ENCODE measurements at places on chromosomes 13 and 19.

- no peak for DNase-seq
Observed at GRCh38 chr19:883661-884211, 9.3 kb downstream of the MED16 start.

DNA sequence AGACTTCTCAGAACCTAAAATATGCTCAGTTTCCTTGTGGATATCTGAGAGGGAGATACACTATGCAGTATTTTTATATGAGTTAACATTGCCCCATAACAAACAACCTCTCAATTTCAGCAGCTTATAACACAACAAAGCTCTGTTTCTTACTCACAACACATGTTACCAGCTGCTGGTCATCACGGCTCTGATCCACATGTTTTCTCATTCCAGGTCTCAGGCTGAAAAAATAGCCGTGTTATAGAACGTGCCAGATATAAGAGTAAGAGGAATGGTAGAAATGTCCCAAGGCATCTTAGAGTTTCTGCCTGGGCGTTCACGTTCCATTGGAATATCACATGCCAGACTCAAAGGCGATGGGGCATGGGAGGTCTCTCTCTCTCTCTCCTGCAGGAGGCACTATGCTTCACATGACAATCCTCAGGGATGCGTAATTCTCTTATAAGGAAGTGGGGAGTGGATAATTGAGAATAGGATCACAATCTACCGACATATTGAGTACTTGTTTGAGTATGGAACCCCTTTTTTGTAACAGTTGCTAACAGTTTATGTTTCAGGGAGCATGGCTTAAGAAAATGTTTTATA lies 246.6 kb downstream of the NHLRC3 start:
- peak; percentile 25 for DNase-seq

GRCh38 chr19:33580645-33581037 lies 41.1 kb upstream of the CHST8 start:
- peak; percentile 9 for DNase-seq

- peak; percentile 85 for DNase-seq
Observed at GRCh38 chr13:109628251-109628699, 158.1 kb downstream of the IRS2 start.

DNA sequence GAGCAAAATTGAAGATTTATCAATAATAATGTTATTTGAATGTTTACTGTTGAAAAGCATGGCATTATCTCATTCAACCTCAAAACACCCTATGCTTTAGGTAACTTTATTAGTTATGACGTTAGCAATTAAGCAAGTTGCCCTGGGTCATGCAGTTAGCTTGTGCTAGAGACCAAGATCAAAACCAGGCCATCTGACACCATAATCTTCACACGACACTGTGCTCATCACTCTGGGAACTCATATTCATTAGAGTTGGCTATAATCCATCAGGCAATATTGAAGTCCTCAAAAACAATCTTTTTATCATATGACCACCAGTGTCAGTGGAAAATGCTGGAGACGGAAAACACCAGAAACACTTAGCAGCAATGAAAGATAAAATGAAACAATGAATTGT lies 253.5 kb downstream of the PCDH20 start:
- DNase-seq = no peak

DNA sequence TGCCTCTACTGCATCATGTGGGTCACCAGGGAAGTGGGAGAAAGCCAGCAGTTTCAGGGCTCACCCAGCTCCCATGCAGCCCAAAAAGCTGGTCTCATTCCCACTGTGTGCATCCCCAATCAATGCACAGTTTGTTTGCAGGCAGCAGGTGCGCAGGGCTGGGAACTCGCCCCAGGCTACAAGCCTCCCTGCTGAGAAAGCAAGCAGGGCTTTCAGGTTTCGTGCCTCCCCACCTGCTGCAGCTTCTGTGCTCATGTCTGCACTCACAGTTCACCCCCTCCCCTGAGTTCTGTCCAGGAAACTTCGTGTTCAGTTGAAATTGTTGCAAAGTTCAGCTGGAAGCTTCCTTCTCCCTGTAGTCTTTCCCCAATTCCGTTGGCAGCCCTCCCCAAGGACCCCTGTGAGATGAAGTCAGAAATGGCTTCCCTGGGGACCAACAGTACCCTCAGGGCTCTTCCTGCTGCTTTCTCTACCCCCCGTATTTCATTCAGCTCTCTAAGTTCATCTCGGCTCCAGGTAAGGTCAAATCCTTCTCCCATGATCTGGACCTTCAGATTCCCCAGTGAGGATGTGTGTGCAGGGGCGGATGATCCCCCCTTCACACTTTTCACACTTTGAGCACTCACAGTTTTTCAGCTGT lies 10.3 kb upstream of the KLK3 start:
- no peak for DNase-seq

DNA sequence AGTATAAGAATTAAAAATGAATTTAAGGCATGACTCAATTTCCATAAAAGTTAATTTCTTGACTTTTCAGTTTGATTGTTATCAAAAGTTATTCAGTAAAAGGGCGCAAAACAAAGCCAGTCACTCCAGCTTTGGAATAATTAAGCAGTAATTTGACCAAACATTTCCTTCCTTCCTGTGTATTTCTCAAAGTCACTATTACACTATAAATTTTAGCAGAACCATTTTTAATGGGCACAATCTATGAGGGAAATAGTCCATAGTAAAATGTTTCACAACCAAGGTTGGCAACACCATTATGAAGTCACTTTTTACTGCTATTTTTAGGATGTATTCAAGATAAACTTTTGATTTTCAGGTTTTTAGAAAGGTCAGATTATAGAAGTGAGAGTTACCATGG lies 91.0 kb downstream of the DACH1 start:
- DNase-seq = no peak

- DNase-seq = peak; percentile 47
Observed at GRCh38 chr13:30156270-30156669, 151.1 kb downstream of the KATNAL1 start.

- no peak for DNase-seq
Observed at GRCh38 chr19:29212356-29212647, 649 bp downstream of the UQCRFS1 start.

DNA sequence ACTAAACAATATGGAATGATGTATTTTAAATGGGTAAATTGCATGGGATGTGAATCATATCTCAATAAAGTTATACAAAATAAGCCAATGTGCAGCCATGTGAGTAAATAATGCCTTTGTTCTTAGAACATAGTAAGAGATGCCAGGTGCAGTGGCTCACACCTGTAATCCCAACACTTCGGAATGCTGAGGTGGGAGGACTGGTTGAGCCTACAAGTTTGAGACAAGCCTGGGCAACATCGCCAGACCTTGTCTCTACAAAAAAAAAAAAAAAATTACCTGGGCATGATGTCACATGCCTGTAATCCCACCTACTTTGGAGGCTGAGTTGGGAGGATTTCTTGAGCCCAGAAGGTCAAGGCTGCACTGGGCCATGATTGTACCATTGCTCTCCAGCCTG lies 230.7 kb downstream of the RFC3 start:
- no peak for DNase-seq

DNA sequence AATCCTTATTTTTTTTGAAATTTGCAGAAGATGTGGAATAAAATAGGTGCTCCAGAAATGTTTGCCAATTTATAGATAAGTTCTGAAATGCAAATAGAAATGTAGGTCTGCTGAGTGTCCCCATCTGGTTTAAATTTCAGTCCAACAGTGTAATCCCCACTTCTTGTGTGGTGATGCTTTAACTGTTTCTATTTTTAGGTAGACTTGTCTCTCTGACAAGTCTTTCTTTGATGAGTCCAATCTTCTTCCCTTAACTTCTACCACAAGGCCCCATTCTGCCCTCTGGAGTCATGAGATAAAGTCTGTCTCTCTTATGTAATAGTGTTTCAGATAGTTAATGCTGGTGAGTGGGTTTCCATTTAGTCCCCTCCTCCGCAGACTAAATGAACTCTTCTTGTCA lies 390.4 kb downstream of the RFC3 start:
- DNase-seq = peak; percentile 80

GRCh38 chr13:48220592-48220980 lies 12.4 kb upstream of the ITM2B start:
- no peak for DNase-seq

DNA sequence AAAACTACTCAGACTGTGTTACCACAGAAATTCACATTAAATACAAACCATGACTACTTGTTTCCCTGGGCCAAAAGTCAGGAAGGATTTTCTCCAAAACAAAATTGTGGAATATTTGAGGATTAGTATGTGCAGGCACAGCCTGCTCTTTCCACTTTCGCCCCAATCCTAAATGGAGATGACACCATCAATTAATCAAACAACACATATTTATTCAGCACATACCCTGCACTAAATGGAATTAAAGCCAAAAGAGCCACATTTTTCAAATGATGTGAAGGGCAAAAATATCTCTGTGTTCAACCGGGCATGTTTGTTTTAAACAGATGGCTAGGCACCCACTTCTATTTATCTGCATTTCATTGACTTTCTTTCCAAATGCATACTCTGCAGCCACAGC lies 523.1 kb downstream of the DCT start:
- DNase-seq = no peak

GRCh38 chr13:27667946-27668345 lies 46.3 kb downstream of the POLR1D start:
- DNase-seq = no peak

DNA sequence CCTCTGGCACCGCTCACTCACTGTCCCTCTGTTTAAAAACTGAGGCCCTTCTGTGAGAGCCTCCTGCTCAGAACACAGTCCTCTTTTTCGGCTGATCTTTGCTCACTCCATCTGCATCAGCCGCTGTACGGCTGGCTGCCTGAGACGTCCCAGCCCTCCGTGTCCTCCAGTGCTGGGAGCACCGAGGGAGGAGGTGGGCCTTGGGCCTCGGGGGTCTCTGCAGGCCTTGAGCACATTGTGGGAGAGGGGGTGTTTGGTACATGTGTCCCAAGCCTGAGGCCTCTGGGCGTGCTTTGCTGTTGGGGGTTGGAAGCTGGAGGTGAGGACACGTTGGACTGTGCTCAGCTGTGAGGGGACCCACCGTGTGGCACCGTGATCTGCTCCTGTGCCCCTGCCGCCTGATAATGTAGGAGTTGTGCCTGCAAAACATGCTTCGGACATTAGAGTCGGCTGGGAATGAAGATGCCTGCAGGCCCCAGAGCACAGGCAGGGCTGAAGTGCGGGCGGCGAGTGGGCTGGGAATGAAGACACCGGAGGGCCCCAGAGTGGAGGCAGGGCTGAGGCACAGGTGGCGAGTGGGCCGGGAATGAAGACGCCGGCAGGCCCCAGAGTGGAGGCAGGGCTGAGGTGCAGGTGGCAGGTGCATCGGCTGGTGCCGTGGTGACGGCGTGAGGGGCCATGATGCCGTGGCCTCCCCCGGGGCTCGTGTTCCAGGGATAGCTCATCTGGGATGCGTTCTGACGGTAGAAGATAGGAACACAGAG lies 30.6 kb downstream of the MCF2L start:
- no peak for DNase-seq

DNA sequence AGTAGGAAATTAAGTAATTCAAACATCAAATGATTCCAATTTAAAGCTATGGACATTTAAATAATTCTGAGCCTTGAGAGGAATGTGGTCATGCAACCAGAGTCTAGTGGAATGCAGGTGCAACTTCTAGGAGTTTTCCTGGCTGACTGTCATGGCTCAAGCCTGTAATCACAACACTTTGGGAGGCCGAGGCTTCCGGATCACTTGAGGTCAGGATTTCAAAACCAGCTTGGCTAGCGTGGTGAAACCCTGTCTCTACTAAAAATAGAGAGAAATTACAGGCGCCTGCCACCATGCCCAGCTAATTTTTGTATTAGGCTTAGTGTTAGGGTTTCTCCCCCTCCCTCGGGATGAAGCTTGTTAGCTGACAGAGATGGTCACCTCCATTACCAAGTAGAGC lies 6.4 kb downstream of the ZNF808 start:
- no peak for DNase-seq

DNA sequence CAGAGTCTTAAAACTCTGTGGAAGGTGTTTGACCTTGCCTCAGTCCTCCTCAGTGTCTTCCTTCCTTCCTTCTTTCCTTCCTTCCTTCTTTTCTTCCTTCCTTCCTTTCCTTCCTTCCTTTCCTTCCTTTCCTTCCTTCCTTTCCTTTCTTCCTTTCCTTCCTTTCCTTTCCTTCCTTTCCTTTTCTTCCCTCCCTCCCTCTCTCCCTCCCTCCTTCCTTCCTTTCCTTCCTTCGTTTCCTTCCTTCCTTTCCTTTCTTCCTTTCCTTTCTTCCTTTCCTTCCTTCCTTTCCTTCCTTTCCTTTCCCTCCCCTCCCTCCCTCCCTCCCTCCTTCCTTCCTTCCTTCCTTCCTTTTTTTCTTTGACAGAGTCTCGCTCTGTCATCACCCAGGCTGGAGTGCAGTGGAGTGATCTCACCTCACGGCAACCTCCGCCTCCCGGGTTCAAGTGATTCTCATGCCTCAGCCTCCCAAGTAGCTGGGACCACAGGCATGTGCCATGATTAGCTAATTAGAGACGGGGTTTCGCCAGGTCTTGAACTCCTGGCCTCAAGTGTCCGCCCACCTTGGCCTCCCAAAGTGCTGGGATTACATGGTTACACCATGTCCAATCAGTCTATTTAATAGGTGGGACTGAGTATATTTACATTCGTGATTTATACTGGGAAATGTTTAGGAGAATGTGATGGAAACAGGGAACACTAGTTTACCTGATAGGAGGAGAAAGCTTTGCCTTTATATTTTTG lies 16.3 kb downstream of the ZNF507 start:
- no peak for DNase-seq

GRCh38 chr13:41492432-41493260 lies 35.3 kb downstream of the RGCC start:
- DNase-seq = peak; percentile 22

- DNase-seq = peak; percentile 28
Observed at GRCh38 chr13:113584870-113585671, 518 bp downstream of the TFDP1 start.

GRCh38 chr19:51259348-51260245 lies 8.7 kb downstream of the SIGLECL1 start:
- DNase-seq = no peak

GRCh38 chr13:41985788-41986508 lies 25.0 kb upstream of the VWA8 start:
- peak; percentile 92 for DNase-seq

GRCh38 chr19:3033595-3034405 lies 4.7 kb upstream of the TLE2 start:
- DNase-seq = no peak

GRCh38 chr13:48318821-48319511 lies 15.4 kb downstream of the RB1 start:
- no peak for DNase-seq

All from EH (cell line).